ENCODE measurements at places on chromosomes 7 and 10.

DNA sequence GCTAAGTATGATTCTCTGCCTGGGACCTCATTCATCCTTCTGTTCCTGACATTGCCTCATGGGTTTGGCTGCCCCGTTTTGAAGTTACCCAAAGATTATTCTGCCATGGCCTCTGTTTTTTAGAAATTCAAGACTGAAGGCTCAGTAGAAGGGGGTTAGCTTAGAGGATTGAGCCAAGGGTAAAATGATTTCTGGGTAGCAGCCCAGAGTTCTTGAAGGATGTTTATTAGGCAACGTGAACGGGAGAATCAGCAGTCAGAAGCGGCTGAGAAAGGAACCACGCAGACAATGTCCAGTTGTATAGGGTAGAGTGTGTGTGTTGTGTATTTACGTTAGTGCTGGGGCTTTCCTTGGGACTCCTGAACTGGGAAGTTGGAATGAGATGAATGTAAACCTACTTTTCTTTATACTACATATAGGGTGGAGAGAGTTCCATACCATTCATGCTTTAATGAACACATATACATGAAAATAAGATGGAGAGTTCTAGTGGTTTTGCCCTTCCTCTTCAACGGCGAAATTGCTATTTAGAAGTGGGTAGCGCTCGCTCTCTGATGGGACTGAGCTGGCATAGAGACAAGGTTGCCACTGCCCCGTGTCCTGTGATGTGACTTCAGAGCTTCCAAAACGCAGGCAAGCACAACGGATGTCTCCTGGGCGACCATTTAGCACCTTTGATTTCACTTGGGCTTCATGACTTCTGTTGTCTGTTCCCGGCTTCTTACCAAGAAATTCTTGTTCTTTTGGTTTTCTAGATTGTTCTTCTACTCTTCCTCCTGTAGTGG is 35.0 kb upstream of the IL15RA start:
- no peak for DNase-seq

DNA sequence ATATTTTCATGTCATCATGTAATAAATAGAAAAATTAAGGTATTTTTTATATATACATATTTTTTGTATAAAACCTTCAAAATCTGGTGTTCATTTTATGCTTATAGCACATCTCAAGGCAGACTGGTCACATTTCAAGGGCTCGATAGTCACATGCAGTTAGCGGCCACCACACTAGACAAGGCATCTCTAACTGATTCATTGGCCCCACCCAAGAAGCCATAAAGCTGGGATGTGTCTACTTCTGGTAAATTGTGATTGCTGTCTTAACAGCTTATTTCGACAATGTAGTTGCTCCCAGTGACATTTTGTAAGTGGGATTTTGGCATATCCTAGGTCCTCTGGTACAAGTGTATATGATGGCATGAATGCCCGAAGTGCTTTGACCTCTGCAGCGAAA is 168.7 kb downstream of the FRMD4A start:
- DNase-seq = no peak

GRCh38 chr7:29115753-29116152 is 30.6 kb downstream of the CPVL start:
- DNase-seq = no peak

DNA sequence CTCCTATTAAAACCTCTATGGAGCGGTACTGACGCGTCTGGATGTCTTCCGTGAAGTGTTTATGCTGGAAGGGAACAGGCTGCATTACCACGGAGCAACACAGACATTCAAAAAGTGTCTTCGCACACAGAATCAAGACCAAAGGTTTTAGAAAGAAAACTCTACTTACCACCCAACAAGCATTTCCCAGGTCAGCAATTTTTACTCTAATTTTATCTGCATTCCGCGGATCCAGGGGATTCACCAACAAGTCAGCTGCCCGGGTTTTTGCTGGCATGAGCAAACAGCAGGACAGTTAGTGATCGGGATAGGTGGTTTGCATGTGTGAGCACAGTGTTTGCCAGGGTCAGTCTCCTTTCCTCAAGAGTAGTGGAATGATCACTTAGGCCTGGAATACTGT is 118.8 kb downstream of the KMT2E start:
- DNase-seq = no peak

- peak; percentile 68 for DNase-seq
These were observed 212.4 kb downstream of the CCSER2 start for GRCh38 chr10:84540617-84541288.

DNA sequence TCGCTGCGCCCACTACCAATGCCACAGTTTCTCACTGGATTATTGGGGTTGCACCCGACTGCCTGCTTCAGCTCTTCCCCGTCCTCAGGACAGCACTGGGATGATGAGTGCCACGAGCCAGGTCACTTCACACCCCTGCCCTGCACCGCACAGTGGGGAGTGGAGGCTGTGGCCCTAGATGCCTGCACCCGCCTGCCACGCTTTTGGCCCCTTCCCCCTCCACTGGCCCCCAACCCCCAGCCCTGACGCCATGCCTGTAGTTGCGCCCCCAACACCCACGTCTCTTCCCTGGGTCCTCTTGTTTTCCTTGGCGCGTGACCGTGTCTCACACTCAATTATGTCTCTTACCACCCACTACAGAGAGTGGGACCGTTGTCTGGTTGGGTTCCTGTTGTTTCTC is 134.3 kb downstream of the VIPR2 start:
- no peak for DNase-seq

GRCh38 chr7:98295467-98296192 is 14.1 kb downstream of the BRI3 start:
- peak; percentile 17 for DNase-seq

DNA sequence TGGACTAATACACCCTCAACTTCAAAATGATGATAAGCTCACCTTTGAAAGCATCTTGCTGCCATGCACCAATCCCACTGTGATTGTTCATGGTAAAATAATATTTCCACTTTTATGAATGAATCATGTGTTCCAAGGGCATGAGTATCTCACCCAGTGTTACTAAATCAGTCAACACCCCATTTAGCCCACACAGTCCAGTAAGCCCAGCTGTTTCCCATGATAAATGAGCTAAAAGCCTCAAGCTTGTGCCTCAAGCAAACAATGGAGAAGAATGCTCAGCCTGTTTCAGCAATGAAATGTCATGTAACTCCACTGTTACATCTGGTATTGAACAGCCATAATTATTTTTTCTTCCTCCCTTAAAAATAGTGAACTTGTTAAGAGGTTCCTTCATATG is 442.5 kb downstream of the XPNPEP1 start:
- no peak for DNase-seq

DNA sequence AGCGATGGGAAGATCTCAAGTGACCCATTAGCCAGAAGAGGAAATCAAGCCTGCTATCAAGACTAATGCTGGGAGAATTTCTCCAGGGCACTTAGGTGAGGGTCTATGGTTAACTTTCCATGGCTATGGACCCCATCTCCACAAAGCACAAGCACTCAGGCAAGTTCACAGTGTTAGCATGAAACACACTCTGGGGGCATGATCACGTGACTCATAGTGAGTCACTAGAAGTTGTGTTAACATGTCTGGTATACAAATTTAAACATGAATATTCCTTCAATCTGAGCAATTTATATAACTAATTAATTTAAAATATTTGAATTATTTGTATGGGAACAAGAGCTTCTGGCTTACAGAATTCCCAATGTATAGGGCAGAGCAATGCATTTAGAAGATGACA is 131.8 kb downstream of the FAM204A start:
- DNase-seq = peak; percentile 3

GRCh38 chr10:93006435-93007039 is 54.1 kb upstream of the CYP26C1 start:
- DNase-seq = peak; percentile 74

DNA sequence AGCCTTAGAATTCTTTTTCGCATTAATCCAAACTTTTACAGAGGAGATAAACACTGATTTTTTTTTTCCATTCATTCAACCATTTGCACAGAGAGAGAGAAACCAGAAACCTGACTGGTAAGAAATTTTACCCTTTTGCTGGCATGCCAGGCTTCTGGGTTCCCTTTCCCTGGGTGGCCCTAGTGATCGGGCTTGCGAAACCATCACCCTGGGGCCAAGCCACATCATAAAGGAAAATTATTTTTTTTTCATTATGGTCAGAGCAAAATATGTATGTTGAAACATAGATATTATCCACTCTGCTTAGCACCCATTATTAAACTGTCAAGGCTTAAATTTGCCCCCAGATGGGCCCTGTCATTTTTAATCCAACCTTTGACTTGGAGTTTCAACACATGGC is 55.4 kb upstream of the INHBA start:
- DNase-seq = no peak

DNA sequence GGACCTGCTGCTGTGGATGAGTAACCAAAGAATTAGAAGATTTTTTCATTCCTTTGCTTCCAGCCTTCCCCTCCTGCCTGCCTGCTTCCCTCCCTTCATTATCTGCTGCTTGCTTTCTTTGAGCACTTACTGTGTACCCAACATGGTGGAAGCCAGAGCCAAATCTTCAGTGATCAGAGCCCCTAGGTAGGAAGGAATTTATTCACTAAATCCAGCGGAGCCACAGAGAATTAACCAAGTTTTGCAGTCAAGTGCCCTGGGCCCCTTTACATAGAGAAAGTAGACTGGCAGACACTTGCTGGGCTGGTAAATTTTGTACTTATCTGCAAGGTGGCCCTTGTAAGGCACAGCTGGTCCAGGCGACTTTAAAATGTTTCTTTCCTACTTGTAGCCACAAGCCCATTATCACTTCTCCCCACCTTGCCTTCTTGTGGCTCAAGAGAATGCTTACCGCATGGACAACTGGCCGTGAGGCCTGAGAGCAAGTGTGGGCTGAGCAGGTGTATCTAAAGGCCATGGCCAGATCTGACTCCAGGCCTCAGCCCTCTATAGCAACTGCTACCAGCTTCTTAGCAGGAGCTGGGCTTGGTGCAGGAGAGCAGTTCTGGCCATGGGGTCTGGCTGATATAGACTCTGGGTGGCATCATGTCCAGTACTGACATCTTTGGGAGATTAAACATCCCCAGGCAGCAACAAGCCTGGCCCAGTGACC is 11.1 kb downstream of the UNC5B start:
- no peak for DNase-seq

GRCh38 chr10:24722131-24722675 is 1.5 kb downstream of the ARHGAP21 start:
- DNase-seq = no peak

DNA sequence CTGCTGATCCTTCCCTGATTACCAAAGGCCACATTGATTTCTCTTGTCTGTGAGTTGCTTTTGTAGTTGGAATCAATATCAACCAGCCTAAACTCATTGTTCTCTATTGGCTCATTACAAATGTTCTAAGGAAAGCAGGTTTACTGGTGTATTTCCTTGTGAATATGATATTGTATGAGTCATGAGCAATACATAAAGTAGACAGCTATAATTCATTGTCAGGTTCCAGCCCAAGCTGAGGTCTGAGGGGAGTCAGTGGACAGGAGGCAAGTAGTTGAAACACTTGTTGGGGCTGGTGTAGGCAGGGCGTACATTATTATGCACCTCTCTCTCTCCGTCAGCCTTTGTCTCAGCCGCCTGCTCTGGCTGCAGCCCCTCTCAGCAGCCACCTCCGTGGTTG is 451.7 kb downstream of the IPMK start:
- DNase-seq = no peak

DNA sequence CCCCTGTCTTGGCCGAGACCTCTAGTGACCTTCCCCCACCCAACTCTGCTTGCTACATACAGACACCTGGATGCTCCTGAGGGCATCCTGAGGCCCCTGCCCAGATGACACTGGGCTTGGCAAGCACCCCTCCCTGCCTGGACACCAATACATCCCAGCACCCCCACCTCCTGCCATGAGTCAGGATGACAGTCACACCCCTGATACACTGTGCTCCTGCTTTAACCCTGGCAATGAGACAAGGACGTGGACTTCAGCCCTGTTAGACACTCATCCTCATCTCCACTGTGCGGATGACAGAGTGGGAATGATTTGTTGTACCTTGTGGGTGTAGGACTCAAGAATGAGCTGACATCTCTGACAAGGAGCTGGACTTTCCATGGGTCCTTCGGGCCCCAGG is 186.3 kb upstream of the ADCY1 start:
- DNase-seq = no peak

DNA sequence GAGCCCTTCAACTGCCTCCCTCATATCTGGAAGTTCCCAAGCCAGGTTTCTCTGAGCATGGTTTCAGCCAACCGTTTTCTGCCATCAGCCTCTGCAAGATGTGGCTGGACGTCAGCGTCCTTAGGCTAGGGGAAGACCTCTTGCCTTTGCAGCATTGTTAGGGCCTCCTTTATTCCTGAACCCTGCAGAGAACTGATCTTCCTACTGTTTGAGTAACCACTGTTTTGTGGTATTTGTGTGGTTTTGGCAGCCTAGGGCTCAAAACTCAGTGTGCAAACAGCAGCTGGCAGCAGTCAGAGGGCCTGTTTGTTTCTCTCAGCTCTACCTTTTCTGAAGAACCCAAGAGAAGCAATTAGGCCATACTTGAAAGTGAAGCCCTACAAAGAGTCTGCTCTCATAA is 83.4 kb upstream of the SEMA3E start:
- DNase-seq = no peak

GRCh38 chr7:89554209-89554608 is 600.1 kb upstream of the STEAP1 start:
- no peak for DNase-seq

DNA sequence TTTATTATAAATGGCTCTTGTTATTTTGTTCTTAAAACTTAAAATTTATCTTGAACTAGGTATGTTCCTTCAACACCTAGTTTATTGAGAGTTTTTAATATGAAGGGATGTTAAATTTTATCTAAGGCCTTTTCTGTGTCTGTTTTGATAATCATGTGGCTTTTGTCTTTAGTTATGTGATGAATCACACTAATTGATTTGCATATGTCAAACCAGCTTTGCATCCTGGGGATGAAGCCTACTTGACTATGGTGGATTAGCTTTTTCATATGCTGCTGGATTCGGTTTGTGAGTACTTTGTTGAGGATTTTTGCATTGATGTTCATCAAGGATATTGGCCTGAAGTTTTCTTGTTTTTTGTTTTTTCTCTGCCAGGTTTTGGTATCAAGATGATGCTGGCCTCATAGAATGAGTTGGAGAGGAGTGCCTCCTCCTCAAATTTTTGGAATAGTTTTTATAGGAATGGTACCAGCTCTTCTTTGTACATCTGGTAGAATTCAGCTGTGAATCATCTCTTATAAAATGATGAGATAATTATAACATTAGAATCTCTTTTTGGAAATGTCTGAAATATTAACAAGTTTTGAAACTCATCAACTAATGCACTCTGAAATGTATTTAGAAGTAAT is 78.7 kb upstream of the AGR3 start:
- peak; percentile 47 for DNase-seq

GRCh38 chr7:111833466-111833865 is 271.2 kb upstream of the IMMP2L start:
- DNase-seq = peak; percentile 41

DNA sequence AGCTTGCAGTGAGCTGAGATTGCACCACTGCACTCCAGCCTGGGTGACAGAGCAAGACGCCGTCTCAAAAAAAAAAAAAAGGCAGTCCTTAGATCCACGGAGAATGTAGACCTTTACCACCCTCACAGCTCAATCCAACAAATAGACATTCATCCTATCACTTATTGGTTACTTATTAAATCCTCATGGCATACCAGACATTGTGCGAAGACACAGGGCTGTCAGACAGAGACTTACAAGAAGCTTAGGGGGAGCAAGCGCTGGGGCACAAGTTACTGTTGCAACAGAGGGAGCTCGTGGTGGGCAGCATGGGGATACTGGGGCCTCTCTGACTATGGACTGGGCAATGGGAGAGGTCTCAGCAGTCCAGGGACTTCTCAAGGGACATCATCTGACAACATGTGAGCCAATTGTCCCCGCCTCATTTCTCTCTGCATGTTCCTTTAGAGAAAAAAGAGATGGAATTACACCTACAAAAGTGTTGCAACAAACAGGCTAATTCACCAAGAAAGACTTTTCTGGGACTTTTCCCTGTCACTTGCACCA is 82.8 kb upstream of the TNS3 start:
- DNase-seq = no peak

Data from EH (cell line).